ENCODE measurements at places on chromosomes 5 and 9. TPM values are rescaled to one million over a fixed set of nuclear protein-coding genes. Genes with fewer than 3 reads are reported as not detected.

LCN12 gene
- 8.6 TPM for total RNA-seq

GABRA1 gene
- not detected for total RNA-seq

GMCL2 gene
- not detected for total RNA-seq

SPATA31A3 gene
- total RNA-seq: not detected

SLC2A6 gene
- 2.8 TPM for total RNA-seq

ZNF346 gene
- 9.1 TPM for total RNA-seq

PTAR1 gene
- 45.3 TPM for total RNA-seq

TLE4 gene
- total RNA-seq: 17.6 TPM

CMBL gene
- total RNA-seq: 123 TPM

SLC46A2 gene
- not detected for total RNA-seq

GFI1B gene
- total RNA-seq: 1.1 TPM

AQP3 gene
- total RNA-seq: 7.2 TPM

ANXA2R gene
- 1.1 TPM for total RNA-seq

ZNF608 gene
- total RNA-seq: 20.0 TPM

RMRP gene
- total RNA-seq: 26,785 TPM

LVRN gene
- total RNA-seq: 0.10 TPM

MYOT gene
- 0.35 TPM for total RNA-seq

FGD3 gene
- total RNA-seq: 2.3 TPM

OGN gene
- total RNA-seq: 3.2 TPM

HNRNPH1 gene
- 510 TPM for total RNA-seq

ROR2 gene
- 1.7 TPM for total RNA-seq

THBS4 gene
- total RNA-seq: 9.1 TPM

TAF11L5 gene
- not detected for total RNA-seq

NR6A1 gene
- 4.9 TPM for total RNA-seq

OR1J2 gene
- not detected for total RNA-seq

GABRB2 gene
- 1.5 TPM for total RNA-seq

CCL19 gene
- 5.0 TPM for total RNA-seq

GAPVD1 gene
- 38.9 TPM for total RNA-seq

TXNDC8 gene
- total RNA-seq: not detected

WNT8A gene
- total RNA-seq: not detected

N4BP3 gene
- total RNA-seq: 2.2 TPM

ANKRD18A gene
- total RNA-seq: 9.9 TPM

BTNL3 gene
- 71.1 TPM for total RNA-seq

PIP5KL1 gene
- 0.85 TPM for total RNA-seq

FAT2 gene
- total RNA-seq: not detected

Data from colonic mucosa (tissue), 4 donors.